ENCODE measurements at places on chromosomes 5 and 9. TPM values are rescaled to one million over a fixed set of nuclear protein-coding genes. Genes with fewer than 3 reads are reported as not detected.
A peak's percentile ranks its signal among the peaks of the same experiment; 100 is the strongest.

- no peak for DNase-seq
- H3K27ac ChIP-seq = no peak overlapping the region
- no peaks in the 10 kb centered on the region for H3K4me1 ChIP-seq
- peaks cover 11% of the 10 kb centered on the region for H3K36me3 ChIP-seq
- H3K27me3 ChIP-seq = no peaks in the 10 kb centered on the region
- no peak overlapping the region for H3K4me3 ChIP-seq
These were observed 196.3 kb downstream of the TRIO start for GRCh38 chr5:14339468-14339867.

Gene TMEM203
- 29.7 TPM for total RNA-seq

Gene IL13
- not detected for total RNA-seq

- H3K4me1 ChIP-seq = peaks cover 48% of the 10 kb centered on the region
- H3K4me3 ChIP-seq = no peak overlapping the region
- H3K27ac ChIP-seq = no peak overlapping the region
- no peaks in the 10 kb centered on the region for H3K36me3 ChIP-seq
- no peak for DNase-seq
These were observed 106.6 kb downstream of the CD180 start for GRCh38 chr5:67090040-67090439.

GRCh38 chr9:136084063-136084944 lies 10.8 kb downstream of the NACC2 start:
- no peaks in the 10 kb centered on the region for H3K27me3 ChIP-seq
- H3K27ac ChIP-seq = no peak overlapping the region
- DNase-seq = no peak
- no peaks in the 10 kb centered on the region for H3K36me3 ChIP-seq
- peaks cover 31% of the 10 kb centered on the region for H3K4me1 ChIP-seq
- H3K4me3 ChIP-seq = no peak overlapping the region

Gene PGM5
- 21.4 TPM for total RNA-seq

- no peaks in the 10 kb centered on the region for H3K27me3 ChIP-seq
- H3K4me3 ChIP-seq = no peak overlapping the region
- DNase-seq = peak; percentile 20
- no peak overlapping the region for H3K27ac ChIP-seq
These were observed 37.8 kb upstream of the KIF2A start for GRCh38 chr5:62268234-62268633.

Gene MOB3B
- 9.8 TPM for total RNA-seq

GRCh38 chr9:105038051-105038450 lies 110.1 kb upstream of the ABCA1 start:
- H3K36me3 ChIP-seq = no peaks in the 10 kb centered on the region
- no peak for DNase-seq
- H3K27ac ChIP-seq = no peak overlapping the region
- H3K4me3 ChIP-seq = no peak overlapping the region
- H3K27me3 ChIP-seq = no peaks in the 10 kb centered on the region

GRCh38 chr9:90921104-90921503 lies 119.5 kb downstream of the SYK start:
- H3K4me3 ChIP-seq = no peak overlapping the region
- no peaks in the 10 kb centered on the region for H3K36me3 ChIP-seq
- peaks cover 38% of the 10 kb centered on the region for H3K4me1 ChIP-seq
- peak overlapping the region; percentile 59 for H3K27ac ChIP-seq
- DNase-seq = peak; percentile 99

DNA sequence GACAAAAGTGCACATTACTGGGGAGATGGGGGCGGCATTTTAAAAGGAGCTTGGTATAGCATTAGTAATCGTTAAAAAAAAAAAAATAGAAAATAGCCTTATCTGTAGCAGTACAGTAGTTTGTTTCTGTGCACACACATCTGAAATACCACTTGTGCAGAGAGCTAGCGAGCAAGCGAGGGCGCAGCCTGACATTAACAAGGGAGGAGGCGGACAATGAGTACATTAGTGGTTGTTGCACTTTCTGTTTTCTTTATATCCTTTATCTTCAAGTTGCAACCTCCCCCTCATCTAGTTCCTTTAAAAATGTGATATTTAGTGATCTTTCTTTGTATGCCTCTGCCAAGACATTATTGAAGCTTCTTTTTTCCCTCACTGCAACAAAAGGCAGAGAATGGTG lies 880 bp upstream of the PTPDC1 start:
- DNase-seq = peak; percentile 27
- H3K27ac ChIP-seq = peak overlapping the region; percentile 82
- no peak overlapping the region for H3K4me3 ChIP-seq
- H3K27me3 ChIP-seq = no peaks in the 10 kb centered on the region
- H3K36me3 ChIP-seq = no peaks in the 10 kb centered on the region
- peaks cover 37% of the 10 kb centered on the region for H3K4me1 ChIP-seq

Gene ADAMTS19
- total RNA-seq = not detected

DNA sequence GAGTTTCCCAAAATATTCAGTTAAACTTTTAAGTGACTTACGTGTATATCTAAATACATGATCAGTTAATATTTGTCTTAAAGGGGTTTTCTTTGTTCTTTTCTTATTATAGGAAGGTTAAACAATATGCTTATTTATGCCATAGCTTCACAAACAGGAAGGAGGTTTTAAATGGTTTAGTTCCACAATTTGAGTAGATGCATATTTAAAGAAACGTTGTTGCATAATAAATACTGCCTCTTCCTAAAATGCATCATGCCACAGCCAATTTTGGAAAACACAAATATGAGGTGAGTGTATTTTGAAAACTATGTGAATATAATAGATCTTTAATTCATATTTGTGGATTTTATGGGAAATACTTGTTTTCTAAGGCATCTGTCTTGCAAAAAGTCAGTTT lies 2.5 kb upstream of the ADRB2 start:
- no peaks in the 10 kb centered on the region for H3K27me3 ChIP-seq
- H3K36me3 ChIP-seq = no peaks in the 10 kb centered on the region
- no peak overlapping the region for H3K27ac ChIP-seq
- H3K4me1 ChIP-seq = peaks cover 5% of the 10 kb centered on the region
- no peak for DNase-seq
- no peak overlapping the region for H3K4me3 ChIP-seq

GRCh38 chr9:116704470-116704869 lies 17.4 kb downstream of the TRIM32 start:
- H3K4me1 ChIP-seq = no peaks in the 10 kb centered on the region
- no peaks in the 10 kb centered on the region for H3K27me3 ChIP-seq
- H3K36me3 ChIP-seq = peaks cover 4% of the 10 kb centered on the region

DNA sequence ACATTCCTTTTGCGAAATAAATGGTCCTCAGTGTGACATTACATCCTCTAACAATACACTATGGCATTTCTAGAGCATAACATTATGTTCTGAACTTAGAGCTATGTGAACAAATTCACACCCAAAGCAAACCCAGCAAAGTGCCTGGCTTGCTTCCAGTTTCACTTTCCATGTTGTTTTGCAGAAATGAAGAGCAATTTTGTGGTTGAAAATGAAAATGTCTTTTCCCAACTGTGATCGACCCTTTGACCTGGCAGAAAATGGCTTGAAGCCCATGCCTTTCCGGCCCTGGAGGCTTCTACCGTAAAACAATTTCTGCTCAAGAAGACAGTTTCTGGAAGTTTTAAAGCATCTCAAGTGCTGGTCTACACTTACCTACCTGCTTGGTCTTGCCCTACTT lies 344.7 kb upstream of the RGMB start:
- H3K4me3 ChIP-seq = no peak overlapping the region
- peak; percentile 5 for DNase-seq
- H3K36me3 ChIP-seq = no peaks in the 10 kb centered on the region
- no peaks in the 10 kb centered on the region for H3K4me1 ChIP-seq

Gene RANBP3L
- total RNA-seq = 6.5 TPM

DNA sequence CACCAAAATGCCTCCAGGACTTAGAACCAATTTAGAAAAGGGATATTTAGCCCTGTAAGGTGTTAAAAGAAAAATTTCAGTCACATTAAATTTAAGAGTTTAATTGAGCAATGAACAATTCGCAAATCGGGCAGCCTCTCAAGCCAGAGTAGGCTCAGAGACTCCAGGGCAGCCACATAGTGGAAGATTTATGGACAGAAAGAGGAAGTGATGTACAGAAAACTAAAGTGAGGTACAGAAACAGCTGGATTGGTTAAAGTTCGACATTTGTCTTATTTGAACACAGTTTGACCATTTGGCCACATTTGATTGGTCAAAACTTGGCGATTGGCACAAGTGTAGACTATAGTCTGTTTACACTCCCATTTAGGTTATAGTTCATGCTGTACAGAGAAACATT lies 525.9 kb upstream of the ZNF608 start:
- no peaks in the 10 kb centered on the region for H3K4me1 ChIP-seq
- H3K27ac ChIP-seq = no peak overlapping the region
- DNase-seq = no peak
- no peaks in the 10 kb centered on the region for H3K36me3 ChIP-seq
- H3K27me3 ChIP-seq = no peaks in the 10 kb centered on the region

DNA sequence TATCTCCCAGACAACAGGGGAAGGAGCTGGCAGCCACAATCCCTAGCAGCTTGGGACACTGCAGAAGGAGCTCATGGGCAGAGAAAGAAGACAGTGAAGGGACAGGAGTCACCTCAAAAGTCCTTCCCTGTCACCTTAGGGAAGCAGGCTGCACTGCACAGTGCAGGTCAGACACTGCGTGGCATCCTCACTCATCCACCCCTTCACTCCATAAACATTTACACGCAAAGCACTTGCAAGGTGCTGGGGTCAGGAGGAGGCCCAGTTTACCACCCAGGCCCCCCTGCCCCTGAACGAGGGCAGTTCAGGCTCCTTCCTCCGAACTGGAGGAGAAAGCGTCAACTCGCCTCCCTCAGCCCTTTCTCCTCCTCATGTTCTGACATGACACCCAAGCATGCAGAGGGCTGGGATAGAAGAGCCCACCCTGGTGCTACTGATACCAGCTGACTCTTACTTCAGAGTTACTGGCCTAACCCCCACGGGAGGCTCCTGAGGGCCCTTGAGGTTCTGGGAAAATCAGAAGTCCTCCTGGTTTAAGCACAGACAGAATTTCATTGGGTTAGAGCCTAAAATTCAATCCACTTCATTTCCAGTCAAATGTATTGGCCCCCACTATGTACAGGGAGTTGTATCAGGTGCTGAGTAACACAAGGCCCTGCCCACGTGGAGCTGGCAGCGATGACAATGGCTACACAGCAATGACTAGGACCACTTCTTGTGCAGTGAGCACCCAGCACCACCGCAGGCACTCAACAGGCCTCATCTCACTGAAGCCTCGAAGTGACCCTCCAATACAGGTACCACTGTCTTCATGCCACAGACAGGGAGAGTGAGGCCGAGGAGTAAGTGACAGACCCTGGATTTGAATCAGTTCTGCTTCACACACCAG lies 70.4 kb downstream of the RAPGEF1 start:
- peak; percentile 64 for DNase-seq
- H3K4me3 ChIP-seq = no peak overlapping the region
- H3K36me3 ChIP-seq = no peaks in the 10 kb centered on the region
- peak overlapping the region; percentile 41 for H3K27ac ChIP-seq
- no peaks in the 10 kb centered on the region for H3K27me3 ChIP-seq

- DNase-seq = no peak
- H3K36me3 ChIP-seq = no peaks in the 10 kb centered on the region
- H3K4me3 ChIP-seq = no peak overlapping the region
- H3K4me1 ChIP-seq = no peaks in the 10 kb centered on the region
- H3K27ac ChIP-seq = no peak overlapping the region
- no peaks in the 10 kb centered on the region for H3K27me3 ChIP-seq
These were observed 580.9 kb upstream of the WWC1 start for GRCh38 chr5:167710444-167711073.

- H3K27ac ChIP-seq = peak overlapping the region; percentile 58
- peak overlapping the region; percentile 21 for H3K4me3 ChIP-seq
These were observed 39.0 kb downstream of the RGS3 start for GRCh38 chr9:113502427-113503034.

Gene IL4
- total RNA-seq = not detected

- peaks cover 1% of the 10 kb centered on the region for H3K4me1 ChIP-seq
- DNase-seq = no peak
- H3K27ac ChIP-seq = no peak overlapping the region
- peaks cover 60% of the 10 kb centered on the region for H3K36me3 ChIP-seq
These were observed 12.2 kb downstream of the ACTL7A start for GRCh38 chr9:108874058-108874788.

DNA sequence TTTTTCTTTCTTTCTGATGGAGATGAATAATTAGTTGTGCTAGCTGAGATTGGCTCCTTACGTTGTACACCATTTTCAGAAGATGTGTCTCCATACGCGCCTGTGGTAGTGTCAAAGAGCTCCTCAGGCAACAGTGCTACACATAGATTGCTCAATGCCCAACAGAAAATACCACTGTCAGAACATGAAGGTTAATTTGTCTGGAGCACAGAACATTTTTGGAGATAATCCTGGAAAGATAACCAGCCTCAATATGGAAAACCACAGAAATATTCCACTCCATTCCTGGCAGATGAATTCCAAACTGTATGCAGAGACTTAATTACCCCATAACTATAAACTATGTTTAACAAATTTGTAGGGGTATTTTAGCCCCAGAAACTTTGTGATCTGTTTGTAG lies 233.6 kb downstream of the MARCHF11 start:
- no peaks in the 10 kb centered on the region for H3K36me3 ChIP-seq
- H3K27ac ChIP-seq = no peak overlapping the region
- H3K27me3 ChIP-seq = no peaks in the 10 kb centered on the region
- no peaks in the 10 kb centered on the region for H3K4me1 ChIP-seq

GRCh38 chr9:109108318-109108717 lies 11.4 kb downstream of the TMEM245 start:
- no peak overlapping the region for H3K4me3 ChIP-seq
- peaks cover 6% of the 10 kb centered on the region for H3K36me3 ChIP-seq
- DNase-seq = no peak
- H3K27me3 ChIP-seq = no peaks in the 10 kb centered on the region

DNA sequence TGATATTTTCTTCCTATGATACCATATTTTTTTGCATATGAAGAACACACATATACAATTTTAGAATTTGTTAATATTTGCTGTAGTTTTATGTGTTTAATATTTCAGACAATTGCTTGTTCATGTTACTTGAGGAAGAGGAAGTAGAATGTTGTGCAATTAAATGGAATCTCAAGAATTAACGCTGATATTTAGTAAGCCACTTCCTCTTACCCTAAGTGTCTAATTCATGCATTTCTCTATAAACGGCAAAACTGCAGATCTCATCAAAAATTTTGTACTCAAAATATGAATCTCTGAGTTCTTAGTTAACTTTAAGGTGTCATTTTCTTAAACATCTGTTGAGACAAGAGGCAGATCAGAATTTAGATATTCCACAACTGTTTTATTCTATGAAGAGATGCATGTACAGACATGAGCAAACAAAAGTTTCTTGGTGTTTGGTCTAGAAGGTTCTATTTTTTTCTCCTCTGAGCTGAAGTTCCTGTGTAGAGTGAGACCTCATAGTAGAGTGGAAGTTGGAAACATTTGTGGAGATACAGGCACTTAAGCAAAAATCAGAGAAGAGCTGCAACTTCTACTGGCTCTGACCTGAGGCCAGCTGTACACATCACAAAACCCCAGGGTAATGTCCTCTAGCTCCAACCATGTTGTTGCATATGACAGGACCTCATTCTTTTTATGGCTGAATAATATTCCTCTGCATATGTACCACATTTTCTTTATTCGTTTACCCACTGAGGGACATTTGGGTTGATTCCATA lies 16.6 kb upstream of the TGFBI start:
- H3K36me3 ChIP-seq = no peaks in the 10 kb centered on the region
- H3K27me3 ChIP-seq = no peaks in the 10 kb centered on the region
- H3K4me3 ChIP-seq = no peak overlapping the region
- peaks cover 37% of the 10 kb centered on the region for H3K4me1 ChIP-seq
- no peak overlapping the region for H3K27ac ChIP-seq
- DNase-seq = no peak

Gene GFI1B
- total RNA-seq = 0.11 TPM

Data from thyroid gland (tissue), 4 donors.